COR-L47 (cell line): ENCODE measurements at places on chromosomes 12 and 14.
A peak's percentile ranks its signal among the peaks of the same experiment; 100 is the strongest.

DNA sequence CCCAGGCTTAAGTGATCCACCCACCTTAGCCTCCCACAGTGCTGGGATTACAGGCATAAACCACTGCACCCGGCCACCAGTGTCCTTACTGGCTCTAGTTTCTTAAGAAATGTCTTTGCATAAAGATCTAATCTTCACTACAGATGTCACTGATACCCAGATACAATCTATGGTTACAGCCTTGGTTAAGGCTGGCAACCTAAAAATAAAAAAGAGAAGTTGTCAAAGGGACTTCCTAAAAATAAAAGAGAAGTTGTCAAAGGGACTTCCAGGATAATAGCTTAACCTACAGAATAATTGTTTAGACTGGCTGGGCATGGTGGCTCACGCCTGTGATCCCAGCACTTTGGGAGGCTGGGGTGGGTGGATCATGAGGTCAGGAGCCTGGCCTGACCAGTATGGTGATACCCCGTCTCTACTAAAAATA, 27.6 kb downstream of the ETFBKMT start:
- DNase-seq, result no peak

DNA sequence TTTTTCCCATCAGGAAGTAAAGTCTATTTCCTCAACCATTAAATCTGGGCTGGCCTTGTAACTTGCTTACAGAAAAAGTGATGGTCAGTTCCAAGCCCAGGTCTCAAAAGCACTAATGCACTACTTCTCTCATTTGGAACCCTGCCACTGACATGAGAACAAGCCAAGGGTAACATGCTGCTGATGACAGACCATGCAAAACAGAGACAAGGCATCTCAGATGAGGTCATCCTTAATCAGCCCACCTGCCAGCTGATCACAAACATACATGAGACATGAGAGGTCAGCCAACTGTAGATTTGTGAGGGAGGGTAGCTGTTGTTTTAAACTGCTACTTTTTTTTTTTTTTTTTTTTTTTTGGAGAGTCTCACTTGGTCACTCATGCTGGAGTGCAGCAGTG, 16.2 kb downstream of the TWF1 start:
- DNase-seq, result no peak

DNA sequence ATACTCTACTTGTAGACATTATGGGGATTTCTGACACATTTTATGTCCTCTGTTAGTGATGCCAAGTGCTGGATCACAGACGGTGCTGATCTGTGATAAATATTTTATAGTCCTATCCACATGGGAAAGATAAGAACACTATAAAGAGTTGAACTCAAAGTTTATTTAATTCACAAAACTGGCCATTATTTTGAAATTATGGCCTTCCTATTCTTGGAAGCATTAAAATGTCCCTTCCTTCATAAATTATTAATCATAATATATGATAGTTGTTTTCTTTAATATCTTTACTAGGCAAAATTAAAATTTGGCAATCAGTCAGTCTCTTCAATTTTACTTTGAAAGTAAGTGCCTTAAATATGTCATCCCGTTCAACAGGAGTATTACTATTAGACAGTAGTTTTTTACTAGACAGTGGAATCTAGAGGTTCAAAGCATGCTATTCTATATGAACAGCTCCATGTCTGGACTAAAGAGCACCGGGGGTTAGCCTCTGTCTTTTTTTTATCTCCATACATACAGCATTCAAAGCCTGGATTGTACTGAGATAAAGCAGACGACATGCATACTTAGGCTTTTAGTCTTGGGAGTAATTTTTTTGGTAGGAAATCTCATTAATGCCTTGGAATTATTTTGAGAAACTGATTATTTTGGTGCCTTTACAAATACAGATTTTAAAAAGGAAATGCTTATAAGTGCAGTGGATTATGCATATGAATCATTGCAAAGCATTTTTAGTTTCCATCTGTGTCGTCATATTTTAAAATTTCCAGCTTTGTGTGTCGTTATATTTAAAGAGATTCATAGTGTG, 306.1 kb upstream of the RGS6 start:
- no peak for DNase-seq

GRCh38 chr14:78103271-78103670, 66.9 kb upstream of the NRXN3 start:
- DNase-seq, result peak; percentile 59

GRCh38 chr12:127600211-127600610, 666.8 kb upstream of the TMEM132C start:
- no peak for DNase-seq

- DNase-seq, result no peak
Observed at GRCh38 chr14:103721334-103722120, 5.9 kb downstream of the ZFYVE21 start.

- no peak for DNase-seq
Observed at GRCh38 chr14:22573804-22574203, 15.2 kb downstream of the DAD1 start.

DNA sequence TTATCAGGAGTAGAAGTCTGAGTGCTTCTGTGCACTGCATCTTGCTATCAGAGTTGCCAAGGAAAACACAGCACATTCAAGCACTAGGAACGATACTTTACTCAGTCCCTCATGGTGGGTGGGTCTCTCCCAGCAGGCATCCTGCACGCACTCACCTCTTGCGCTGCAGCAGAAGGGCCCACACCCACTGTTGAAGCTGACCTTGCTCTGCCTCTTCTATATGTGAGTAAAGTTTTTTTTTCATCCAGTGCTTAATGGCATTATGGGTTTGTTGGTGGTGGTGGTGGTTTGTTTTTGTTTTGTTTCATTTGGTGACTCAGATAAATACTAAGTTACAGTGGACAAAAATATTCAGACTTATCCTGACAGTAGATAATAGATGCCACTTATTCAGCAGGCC, 348.5 kb downstream of the EGLN3 start:
- DNase-seq, result no peak

DNA sequence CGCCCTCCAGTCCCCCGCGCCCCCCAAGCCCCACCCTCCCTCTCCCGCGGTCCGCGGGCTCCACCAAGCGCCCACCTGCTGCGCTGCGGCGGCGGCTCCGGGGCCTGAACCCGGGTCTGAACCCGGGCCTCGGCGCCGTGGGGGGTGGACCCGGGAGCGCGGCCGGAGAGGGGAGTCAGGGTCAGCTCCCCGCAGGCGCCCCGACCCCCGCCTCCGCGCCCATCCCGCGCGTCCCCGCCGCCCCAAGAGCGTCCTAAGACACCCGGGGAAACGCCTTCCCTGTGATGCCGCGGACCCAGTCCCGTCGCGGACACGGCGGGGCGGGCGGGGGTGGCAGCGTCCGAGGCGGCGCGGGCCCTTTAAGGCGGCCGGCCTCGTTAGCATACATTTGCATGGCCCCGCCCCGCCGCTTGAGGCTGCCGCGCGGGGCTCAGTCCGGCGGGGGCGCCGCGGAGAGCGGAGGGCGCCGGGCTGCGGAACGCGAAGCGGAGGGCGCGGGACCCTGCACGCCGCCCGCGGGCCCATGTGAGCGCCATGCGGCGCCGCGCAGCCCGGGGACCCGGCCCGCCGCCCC, at the start of gene MMP17:
Gene MMP17, plus strand, starts transcription at position 433 of the 574 bp plus-strand sequence. Its CDS starts 102 bp downstream, at position 535.
- DNase-seq, result peak; percentile 47

DNA sequence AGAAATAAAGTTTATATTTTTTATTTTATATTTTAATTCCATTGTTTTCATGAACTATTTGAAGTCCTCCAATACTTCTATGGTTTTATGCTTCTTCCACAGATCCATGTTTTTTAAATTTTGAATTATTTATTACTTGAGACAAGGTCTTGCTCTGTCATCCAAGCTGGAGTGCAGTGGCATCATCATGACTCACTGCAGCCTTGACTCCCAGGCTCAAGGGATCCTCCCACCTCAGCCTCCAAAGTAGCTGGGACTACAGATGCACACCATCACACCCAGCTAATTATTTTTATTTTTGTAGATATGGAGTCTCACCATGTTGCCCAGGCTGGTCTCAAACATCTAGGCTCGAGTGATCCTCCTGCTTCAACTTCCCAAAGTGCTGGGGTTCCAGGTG, 28.8 kb upstream of the DLGAP5 start:
- no peak for DNase-seq

DNA sequence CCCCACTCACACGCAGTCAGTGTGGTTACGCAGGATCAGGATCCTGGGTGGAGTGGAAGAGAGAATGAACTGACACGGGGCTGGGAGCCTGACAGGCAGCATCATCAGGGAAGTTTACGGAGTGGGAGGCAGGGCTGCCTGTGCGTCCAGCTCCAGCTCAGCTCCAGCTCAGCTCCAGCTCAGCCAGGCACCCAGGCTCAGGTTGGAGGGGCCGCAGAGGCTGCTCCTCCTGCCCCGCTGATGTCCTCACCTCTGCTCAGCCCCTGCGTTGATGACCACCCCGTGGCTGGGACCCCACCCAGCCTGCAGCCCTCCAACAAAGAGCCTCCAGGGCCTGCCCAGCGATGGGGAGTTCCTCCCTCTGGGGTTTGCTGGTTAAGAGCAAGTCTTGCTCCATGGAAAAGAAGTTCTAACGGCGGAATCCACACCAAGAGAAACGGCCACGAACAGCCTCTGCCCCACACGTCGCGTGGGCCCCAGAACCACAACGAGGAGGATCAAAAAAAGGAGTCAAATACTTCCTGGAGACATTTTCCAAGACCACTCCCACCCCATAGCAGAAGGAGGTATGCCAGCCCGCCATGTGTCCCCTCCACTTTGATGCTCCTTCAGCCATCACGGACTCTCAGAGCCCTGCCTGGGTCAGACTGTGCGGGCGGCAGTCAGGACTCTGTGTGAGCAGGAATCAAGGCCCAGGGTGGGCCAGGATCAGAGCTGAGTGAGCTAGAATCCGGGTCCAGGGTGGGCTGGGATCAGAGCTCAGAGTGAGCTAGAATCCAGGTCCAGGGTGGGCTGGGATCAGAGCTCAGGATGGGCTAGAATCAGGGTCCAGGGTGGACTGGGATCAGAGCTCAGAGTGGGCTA, 17.7 kb upstream of the C14orf180 start:
- DNase-seq, result no peak

- DNase-seq, result no peak
Observed at GRCh38 chr14:50647753-50648152, 20.4 kb downstream of the SAV1 start.

- no peak for DNase-seq
Observed at GRCh38 chr12:31896514-31897039, 62.6 kb upstream of the RESF1 start.

DNA sequence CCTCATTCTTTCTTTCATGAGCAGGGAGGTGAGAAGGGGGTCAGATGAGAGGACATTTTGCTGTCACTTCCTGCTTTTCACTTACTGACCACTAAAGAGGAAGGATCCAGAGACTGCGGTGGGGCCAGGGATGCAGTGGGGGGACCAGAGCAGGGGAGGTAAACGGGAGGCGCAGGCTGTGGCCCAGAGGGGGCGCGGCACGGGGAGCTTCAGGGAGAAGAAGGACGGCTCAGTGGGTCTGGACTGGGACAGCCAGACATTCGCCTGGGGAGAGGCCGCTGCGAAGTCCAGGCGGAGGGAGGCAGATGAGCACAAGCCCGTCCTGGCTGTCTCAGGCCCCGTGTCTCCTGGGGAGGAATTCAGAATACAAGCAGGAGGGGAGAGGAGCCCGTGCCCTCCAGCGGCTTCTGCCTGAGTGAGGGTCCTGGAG, 41.2 kb downstream of the SLC6A12 start:
- DNase-seq, result no peak

DNA sequence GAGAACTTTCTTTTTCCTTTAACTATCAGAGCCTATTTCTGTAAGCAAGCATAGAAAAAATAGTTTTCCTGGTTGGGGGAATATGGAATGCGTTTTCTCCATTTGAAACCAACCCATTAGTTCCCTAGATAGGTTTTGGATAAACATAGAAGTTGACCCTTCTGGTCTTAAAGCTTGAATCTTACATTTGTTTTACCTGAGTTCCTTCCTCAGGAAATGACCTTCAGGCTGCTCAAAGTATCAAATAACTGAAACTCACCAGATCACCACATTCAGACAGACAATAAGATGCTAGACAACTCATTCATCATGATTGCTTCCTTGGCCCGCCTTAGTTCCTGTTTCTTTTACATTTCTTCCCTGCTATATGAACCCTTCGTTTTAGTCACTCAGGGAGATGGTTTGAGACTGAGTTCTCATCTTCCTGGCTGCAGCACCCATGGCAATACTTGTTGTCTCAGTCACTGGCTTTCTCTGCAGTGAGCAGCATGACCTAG, 52.2 kb downstream of the LRP6 start:
- DNase-seq, result no peak
